ENCODE measurements at places on chromosomes 12 and 14. TPM values are rescaled to one million over a fixed set of nuclear protein-coding genes. Genes with fewer than 3 reads are reported as not detected.

- DNase-seq, result no peak
These were observed 1161.2 kb upstream of the SEL1L start for GRCh38 chr14:82694820-82695219.

GRCh38 chr12:106113824-106114446 lies 24.8 kb downstream of the NUAK1 start:
- no peak for DNase-seq

Gene STAB2
- 0.56 TPM for total RNA-seq

DNA sequence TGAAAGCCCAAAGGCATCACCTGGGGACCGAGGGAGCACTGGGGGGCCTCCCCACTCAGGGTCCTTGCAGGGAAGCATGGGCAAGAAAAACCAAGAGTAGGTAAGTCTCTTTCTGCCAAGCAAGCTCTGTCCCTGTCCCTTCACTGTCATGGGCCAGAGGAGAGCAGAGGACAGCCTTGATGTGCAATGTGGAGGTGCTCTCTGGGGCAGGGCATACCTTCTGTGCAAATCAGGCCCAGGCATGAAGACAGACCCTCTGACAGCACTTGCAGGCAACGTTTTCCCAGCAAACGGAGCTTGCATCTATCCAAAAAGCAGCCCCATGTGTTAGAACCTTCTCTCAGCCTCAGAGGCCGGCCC lies 192.5 kb upstream of the PWP1 start:
- no peak for DNase-seq

Gene KRT73
- total RNA-seq, result not detected

- peak; percentile 7 for DNase-seq
These were observed 4.1 kb downstream of the C12orf75 start for GRCh38 chr12:105334582-105334981.

DNA sequence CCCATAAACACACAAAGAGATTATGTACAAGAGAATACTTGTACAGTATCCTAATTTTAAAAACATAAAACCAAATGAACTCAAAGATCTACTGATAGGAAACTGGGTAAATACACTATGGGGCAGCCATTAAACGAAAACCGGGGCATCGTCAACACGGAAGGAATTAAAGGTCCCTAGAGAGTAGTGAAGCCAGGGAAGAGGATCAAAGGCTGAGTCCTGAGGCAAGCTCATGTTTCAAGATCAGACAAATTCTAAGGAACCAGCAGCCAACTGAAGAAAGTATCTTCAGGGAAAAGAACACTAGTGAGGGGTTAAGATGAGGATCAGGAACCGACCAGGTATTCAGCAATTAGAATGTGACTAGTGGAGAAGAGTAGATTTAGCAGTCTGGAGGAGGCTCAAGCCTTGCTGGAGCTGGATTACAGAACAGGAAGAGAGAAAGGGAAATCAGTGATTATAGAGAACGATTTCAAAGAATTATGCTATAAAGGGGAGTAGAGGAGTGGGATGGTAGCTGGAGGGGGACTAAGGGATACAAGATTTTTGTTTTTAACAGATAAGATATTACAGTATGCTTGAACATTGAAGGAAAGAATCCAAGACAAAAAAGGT lies 23.7 kb downstream of the SEL1L start:
- no peak for DNase-seq

Gene GLIPR1L1
- not detected for total RNA-seq

DNA sequence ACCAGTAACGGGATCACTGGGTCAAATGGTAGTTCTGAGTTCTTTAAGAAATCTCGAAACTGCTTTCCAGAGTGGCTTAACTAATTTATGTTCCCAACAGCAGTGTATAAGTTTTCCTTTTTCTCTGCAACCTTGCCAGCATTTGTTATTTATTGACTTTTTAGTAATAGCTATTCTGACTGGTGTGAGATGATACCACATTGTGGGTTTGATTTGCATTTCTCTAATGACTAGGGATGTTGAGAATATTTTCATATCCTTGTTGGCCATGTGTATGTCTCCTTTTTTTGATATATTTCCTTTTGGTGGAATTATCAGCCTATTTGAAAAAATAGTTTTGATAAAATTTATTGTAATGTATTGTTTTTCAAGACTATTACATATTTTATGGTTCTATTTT lies 701.2 kb upstream of the FBXO33 start:
- DNase-seq, result no peak

- no peak for DNase-seq
These were observed 37.8 kb upstream of the DYNC1H1 start for GRCh38 chr14:101926620-101927019.

Measured in colonic mucosa (tissue), 4 donors.